ENCODE measurements at places on chromosomes 2 and 18. TPM values are rescaled to one million over a fixed set of nuclear protein-coding genes. Genes with fewer than 3 reads are reported as not detected.

DNA sequence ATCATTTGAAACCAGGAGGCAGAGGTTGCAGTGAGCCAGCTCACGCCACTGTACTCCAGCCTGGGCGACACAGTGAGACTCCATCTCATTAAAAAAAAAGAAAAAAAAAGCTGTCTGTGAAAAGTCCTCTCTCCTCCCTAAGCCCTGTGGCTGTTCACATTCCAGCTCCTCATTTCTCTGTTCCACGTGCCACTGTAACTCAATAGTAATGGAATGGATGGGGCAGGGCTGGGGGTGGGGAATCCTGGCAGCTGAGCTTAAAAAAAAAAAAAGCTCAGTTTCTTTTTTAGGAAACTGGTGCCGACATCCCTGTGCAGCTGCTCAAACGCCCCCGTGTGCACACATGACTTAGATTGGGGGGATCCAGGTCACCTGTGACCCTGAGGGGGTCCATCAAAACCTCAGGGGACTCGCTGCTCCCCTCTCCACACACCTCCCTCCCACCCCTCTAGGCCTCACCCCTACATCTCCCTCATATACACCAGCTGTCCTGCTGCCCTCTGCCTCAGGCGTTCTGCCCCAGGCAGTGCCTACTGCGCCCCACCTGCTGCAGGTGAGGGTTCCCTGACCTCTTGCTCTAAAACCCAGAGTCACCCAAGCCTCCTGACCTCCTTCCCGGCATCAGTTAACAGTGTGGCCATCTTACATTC is 255.4 kb downstream of the AGAP1 start:
- ATAC-seq, result no peak

TANC1 gene
- total RNA-seq, result 7.5 TPM

DNA sequence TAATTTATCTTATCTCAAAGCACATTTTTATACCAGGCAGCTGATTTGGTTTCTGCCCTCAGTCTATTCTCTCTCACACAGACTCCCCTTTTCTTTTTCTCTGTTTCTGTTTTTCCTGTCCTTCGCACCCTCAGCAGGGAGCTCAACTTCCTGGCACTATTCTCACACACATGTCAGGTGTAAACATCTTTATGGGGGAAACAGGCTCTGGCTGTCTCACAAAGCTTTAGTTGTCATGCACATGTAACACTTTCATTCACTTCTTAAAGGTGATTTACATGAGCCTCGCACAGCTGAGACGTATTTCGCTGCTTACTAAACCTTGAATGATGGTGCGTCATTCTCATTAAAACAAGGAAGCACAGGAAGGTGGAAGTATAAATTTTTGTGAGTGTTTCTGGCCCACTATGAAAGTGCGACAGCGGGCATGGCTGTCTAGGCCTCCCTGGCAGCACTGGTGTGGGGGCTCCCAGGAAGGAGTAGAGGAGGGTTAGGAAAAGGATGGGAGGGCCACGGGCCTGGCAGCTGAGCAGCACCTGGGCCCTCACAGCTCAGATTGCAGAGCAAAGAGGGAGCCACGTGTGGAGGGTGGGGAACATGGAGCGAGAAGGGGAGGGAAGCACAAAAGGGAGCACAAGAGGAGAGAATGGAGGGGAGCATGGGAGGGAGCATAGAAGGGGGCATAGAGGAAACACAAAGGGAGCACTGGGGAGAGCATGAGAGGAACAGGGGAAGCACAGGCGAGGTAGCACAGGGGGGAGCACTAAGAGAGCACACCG is 46.2 kb upstream of the SNTG2 start:
- no peak for ATAC-seq

DNA sequence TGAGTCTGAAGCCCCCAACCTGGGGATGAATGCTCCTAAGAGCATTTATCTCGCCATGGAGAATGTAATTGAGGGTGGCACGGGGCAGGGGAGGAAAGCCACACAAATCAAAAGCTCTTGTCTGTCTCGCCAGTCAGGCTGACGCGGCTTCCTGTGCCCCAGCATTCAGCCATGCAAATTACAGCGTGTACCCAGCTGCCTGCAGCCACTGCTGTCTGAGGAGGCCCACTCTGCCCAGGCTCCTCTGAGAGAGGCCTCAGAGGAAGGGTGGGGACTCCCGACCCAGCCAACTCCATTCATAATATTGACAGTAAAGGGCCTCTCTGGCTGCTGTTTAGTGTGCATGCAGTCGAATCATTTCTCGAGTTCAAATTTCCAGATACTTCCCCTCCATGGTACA is 22.0 kb downstream of the SMAD7 start:
- peak; percentile 82 for ATAC-seq

RGPD6 gene
- total RNA-seq, result 24.8 TPM

CDK5R2 gene
- total RNA-seq, result 0.56 TPM

GRCh38 chr2:95390272-95390880 is 12.1 kb upstream of the FAHD2A start:
- no peak for ATAC-seq

- ATAC-seq, result no peak
Measured at GRCh38 chr2:23941644-23942043, 1.4 kb downstream of the UBXN2A start.

DNA sequence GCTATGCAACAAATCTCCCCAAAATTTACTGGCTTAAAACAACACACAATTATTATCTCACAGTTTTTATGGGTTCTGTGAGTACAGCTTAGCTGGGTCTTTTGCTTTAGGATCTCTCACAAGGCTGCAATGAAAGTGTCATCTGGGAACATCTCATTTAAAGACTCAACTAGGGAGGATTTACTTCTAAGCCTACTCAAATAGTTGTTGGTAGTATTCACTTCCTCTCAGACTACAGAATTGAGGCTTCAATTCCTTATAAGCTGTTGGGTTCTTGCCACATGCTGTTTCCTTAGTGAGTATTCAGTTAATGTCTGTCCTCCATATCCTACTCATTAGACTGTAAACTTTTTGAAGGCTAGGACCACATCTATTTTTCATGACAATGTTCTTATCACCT is 72.3 kb downstream of the MDH1 start:
- ATAC-seq, result no peak

DNA sequence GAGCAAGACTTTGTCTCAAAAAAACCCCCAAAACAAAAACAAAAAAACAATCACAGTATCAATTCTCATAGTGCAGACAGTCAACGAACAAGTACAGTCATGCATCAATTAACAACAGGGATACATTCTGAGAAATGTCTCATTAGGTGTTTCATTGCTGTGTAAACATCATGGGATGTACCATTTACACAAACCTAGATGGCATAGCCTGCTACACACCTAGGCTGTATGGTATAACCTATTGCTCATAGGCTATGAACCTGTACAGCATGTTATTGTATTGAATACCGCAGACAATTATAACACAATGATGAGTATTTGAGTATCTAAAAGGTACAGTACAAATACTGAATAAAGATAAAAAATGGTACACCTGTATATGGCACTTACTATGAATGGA is 67.8 kb upstream of the LMAN1 start:
- ATAC-seq, result no peak

GRCh38 chr2:120218181-120218580 is 5.0 kb downstream of the TMEM185B start:
- ATAC-seq, result no peak

- no peak for ATAC-seq
Measured at GRCh38 chr2:192070099-192070498, 124.6 kb downstream of the TMEFF2 start.

COL4A4 gene
- total RNA-seq, result 0.43 TPM

GRCh38 chr2:48439102-48439501 is 90.9 kb upstream of the STON1 start:
- no peak for ATAC-seq

- no peak for ATAC-seq
Measured at GRCh38 chr2:59888015-59888414, 665.4 kb downstream of the BCL11A start.

GRCh38 chr2:146258071-146258470 is 1586.8 kb upstream of the ACVR2A start:
- ATAC-seq, result no peak

NXPH2 gene
- total RNA-seq, result 1.0 TPM

UGT1A8 gene
- total RNA-seq, result not detected

CCDC102B gene
- 7.8 TPM for total RNA-seq

- ATAC-seq, result peak; percentile 85
Measured at GRCh38 chr2:232950751-232951150, 62.3 kb downstream of the NGEF start.

WDFY1 gene
- total RNA-seq, result 24.7 TPM

TLX2 gene
- 0.77 TPM for total RNA-seq

FRZB gene
- total RNA-seq, result 0.25 TPM

GRCh38 chr2:217459680-217460405 is 543.0 kb downstream of the TNS1 start:
- ATAC-seq, result no peak

DNA sequence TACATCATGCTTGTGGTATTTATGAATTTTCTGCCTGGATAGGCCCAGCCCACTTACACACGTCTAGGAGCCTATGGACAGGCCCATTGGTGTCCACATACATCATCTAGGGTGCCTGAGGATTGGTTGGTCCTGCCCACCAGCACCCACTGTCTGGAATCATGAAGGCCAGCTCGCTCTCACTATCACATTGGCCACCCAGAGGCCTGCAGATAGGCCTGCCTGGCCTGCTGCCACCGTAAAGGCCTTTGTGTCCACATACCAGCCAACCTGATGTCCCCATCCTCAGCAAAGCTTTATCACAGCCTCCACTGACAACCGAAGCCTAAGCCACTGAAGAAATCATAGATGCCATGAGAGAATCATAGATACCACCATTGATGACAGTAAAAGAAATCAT is 40.2 kb downstream of the METTL21A start:
- no peak for ATAC-seq

DNA sequence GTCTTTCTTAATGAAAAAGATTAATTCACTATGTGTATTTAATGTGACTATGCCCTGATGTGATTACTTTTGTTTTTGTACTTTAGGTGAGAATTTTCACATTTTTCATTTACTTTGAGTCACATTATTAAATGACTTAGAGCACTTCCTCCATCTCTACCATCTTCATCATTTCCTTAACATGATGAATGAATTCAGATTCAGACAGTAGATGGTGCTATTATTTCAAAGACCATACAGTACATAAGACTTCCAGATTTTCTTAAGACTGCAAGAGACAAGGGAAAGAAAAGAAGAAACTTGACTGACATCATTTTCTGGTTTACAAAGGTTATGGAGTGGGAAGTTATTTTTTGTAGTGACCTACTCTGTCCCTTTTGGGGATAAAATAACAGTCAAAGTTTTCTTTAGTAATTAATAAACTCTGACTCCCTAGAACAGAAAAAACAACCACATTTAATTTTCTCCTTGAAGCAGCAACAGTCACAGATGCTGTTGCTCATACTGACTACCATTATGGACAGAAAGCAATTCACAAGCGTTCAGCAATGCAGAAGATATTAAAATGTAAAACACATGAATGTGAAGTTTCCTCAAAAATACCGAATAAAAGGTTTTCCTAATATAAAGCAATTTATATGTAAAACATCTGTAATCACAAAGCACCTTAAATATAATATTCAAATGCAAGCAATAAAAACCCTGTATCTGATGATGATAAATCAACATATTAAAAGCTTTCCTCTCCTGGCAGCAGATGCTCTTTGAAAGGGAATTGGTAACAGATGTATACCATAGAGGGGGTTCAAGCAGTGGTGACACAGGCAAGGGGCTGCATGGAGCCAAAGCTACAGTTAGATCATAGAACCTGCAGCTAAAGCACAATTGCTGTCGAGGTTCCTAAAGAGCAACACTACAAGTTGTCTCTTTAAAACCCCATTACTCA is 1010.9 kb upstream of the NXPH2 start:
- ATAC-seq, result peak; percentile 90

GRCh38 chr18:51339856-51340255 is 142.4 kb upstream of the MEX3C start:
- ATAC-seq, result no peak

- ATAC-seq, result no peak
Measured at GRCh38 chr2:54403512-54404238, 52.5 kb upstream of the SPTBN1 start.

- ATAC-seq, result no peak
Measured at GRCh38 chr18:13619505-13620205, 106.7 kb downstream of the FAM210A start.

DNA sequence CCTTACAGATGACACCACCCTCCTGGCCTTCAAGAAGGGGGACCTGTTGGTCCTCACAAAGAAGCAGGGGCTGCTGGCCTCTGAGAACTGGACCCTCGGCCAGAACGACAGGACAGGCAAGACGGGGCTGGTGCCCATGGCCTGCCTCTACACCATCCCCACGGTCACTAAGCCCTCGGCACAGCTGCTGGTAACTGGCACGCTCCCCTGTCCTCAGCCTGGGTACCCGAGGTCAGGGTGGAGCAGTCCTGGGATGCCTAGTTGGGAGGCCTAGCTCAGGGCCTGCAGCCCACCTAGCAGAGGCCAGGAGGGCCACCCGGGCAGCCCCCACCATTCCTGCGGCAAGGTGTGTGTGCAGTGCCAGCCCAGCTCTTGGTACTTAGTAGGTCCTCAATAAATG is 16.3 kb upstream of the GPR17 start:
- ATAC-seq, result no peak

ITSN2 gene
- 5.6 TPM for total RNA-seq

GRCh38 chr2:28543316-28544035 is 47.6 kb downstream of the PLB1 start:
- no peak for ATAC-seq

DNA sequence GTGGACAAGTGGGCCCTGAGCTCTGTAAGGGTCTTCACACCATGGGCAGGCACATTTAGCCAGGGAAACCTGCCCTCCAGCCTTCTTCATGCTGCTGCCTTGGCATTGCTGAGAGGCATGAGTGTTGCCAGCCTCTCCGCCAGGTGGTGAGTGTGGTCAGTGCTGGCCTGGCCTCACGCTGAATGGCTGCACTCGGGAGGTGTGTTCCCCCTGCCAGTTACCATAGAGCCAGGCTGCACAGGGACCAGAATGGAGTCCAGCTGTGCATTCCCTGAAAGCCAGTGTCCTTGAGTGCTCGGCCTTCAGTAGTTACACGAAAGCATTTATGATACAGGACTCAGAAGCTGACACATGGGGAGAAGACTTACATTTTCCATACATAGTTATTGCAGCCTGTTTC is 139.7 kb downstream of the ATP9B start:
- ATAC-seq, result no peak

FKBP1B gene
- 47.1 TPM for total RNA-seq

- no peak for ATAC-seq
Measured at GRCh38 chr2:46689993-46690392, 210.6 kb downstream of the TMEM247 start.

DNA sequence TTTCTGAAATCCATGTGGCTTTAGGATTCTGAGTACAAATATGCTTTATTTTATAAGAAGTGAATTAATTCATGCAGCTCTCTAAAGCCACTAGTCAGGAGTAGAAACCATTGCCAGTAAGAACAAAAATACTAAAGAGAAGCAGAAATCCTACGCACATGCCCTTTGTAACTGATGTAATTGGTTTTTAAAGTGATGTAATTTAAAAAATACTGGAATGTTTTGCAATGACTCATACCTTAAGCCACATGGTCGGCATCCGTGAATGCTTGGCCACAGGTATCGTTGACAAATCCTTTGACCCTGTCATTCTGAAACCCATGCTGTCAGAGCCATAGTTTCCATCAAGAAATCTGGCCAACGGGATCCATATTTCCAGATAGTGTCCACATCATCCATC is 213.3 kb downstream of the ACKR3 start:
- no peak for ATAC-seq

GRCh38 chr18:60277855-60278480 is 94.6 kb downstream of the MC4R start:
- no peak for ATAC-seq

EMX1 gene
- total RNA-seq, result 0.75 TPM

STARD6 gene
- 0.31 TPM for total RNA-seq
